Activated T-cell treated with anti-CD3 and anti-CD28 coated beads, Interleukin-2, amount 50 U/mL, for 1 hour (primary cell): ENCODE measurements at places on chromosomes 1 and 21.

DNA sequence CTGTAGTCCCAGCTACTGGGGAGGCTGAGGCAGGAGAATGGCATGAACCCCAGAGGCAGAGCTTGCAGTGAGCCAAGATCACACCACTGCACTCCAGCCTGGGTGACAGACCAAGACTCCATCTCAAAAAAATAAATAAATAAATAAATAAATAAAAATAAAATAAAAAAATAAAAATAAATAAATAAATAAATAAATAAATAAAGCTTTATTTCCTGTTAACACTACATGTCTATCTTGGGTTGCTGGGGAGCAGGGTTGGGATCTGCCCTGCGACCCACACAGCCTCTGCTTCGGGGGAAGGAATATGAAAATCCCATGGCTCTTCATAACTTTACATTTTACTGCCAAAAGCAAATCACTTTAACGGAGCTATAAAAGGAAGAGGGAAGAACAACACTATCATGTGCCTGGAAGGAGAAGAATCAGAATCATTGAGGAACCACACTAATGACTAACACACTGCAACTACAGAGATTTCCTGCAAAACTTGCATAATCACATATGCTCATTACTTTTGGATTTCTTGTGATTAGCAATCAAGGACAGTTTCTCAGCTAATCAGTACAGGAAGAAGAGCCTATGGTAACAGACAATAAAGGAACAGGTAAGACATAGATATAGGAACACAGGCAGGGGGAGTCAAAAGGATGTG lies 72.8 kb upstream of the CD55 start:
- no peak for DNase-seq

DNA sequence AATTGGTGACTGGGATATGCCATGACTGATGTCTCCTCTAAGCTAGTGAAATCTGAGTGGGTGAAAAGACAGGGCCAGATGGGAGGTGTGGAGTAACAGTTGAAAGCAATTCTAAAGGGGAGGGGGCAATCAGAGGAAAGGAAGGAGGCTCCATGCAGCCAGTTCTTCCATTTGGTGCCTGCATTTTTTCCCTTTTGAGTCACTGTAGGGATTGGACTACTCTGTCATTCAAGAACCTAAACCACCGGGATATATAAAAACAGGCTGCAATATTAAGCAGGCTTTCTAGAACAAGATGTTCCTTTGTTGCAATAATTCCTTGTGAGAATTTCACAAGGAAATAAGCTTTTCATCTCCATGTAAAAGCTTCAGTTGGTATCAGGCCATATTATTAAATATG lies 18.3 kb downstream of the CLIC6 start:
- no peak for DNase-seq

- DNase-seq, result no peak
Observed at GRCh38 chr1:55311057-55311641, 96.0 kb upstream of the USP24 start.

DNA sequence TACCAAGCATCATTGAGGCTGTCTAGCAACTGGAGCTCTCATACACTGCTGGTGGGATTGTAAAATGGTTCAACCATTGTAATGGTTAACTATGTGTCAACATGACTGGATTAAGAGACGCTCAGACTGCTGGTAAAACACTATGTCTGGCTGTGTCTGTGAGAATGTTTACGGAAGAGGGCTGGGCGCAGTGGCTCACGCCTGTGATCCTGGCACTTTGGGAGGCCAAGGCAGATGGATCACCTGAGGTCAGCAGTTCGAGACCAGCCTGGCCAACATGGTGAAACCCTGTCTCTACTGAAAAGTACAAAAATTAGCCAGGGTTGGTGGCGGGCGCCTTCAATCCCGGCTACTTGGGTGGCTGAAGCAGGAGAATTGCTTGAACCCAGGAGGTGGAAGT lies 4.8 kb upstream of the FCRLA start:
- DNase-seq, result no peak

GRCh38 chr1:196584696-196585095 lies 23.5 kb downstream of the KCNT2 start:
- DNase-seq, result no peak

DNA sequence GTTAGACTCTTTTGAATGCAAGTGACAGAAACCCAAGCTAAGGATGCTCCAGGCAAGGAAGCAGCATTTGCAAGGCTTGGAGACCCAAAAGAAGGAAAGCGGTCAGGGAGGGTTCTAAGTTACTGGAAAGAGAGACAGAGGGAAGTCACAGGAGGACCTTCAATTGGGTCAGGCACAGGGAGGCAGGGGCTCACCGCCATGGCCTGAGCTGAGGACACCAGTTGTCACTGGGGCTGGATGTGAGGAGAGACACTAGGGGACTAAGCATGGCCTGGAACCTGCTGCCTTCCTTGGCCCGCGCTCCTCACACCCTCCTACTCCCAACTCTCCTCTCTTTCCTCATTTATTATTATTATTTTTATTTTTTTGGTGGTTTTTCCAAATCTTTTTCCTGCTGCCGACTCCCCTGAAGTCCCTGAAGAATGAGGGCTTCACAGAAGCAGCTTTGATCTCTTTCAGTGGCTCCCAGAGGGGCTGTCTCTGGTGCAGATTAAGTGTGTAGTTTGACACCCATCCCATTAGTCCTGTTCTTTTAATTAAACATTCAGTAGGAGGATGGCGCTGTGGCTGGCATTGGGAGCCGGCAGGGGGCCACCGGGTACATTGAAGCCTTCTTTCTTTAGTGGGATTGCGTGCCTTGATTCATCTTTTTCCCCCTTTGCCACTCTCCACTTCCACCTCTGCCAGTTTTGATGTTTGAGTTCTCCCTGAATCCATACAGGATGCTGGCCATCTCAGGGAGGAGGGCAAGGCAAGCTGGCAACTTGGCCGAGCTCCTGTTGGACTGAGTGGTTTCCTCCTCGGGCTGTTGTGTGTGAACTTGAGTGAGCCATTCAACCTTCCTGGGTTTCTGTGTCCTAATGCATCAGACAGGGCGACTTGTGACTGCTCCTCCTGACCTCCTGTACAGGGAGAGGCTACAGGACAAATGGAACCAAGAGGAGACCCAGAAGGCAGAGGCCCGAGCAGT lies 59.3 kb downstream of the MDM4 start:
- no peak for DNase-seq

GRCh38 chr1:54865238-54866073 lies 21.5 kb downstream of the DHCR24 start:
- DNase-seq, result no peak

DNA sequence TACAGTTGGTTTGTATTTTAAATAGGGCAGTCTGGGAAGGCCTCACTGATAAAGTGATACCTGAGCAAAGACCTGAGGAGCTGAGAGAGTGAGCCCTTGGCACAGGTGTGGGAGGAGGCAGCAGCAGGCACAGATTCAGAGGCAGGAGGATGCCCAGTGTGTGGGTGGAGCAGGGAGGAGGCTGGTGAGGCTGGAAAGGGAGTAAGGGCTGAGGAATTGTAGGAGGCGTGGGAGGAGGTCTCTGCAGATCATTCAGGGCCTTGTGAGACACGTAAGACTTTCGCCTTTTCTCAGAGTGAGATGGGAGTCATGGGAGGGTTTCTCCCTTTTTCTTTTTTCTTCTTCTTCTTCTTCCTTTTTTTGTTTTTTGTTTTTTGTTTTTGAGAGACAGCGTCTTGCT lies 58.0 kb downstream of the RGL1 start:
- no peak for DNase-seq

- no peak for DNase-seq
Observed at GRCh38 chr1:26986658-26987057, 6.8 kb upstream of the TRNP1 start.

DNA sequence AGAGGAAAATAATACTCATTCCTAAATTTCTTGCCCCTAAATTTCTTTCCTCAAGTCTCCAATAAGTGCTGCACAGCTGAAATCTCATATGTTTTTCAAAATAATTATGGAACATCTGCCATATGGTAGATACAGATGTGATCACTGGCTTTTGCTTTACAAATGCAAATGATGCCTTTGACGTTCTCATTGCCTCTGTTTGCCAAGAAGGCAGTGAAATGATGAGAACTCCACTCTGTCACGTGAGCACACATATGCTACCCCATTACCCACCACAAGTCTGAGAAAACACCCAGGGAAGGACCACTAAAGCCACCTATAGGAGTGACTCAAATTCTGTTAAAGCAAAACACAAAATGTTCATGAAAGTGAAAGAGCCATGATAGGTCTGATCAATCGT lies 43.9 kb downstream of the DSCAM start:
- no peak for DNase-seq

DNA sequence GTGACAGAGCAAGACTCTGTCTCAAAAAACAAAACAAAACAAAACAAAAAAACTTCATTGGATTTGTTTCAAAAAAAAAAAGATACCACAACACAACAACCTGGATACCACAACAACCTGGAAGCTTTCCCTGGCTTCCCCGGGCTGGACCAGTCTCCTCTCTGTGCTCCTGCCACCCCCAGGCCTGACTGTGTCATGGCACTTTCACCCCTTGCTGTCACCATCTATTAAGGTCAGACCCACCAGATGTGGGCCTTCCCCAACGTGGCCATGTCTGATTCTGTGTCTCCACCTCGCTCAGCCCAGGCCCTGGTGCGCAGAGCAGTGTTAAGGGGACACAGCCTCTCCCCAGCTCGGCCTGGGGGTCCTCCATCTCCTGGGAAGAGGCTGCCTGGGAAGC lies 28.3 kb upstream of the ACOT11 start:
- no peak for DNase-seq
